ENCODE measurements at places on chromosomes 11 and 22.

GRCh38 chr11:8023831-8024555, 36.9 kb downstream of the EIF3F start:
- no peak for DNase-seq

DNA sequence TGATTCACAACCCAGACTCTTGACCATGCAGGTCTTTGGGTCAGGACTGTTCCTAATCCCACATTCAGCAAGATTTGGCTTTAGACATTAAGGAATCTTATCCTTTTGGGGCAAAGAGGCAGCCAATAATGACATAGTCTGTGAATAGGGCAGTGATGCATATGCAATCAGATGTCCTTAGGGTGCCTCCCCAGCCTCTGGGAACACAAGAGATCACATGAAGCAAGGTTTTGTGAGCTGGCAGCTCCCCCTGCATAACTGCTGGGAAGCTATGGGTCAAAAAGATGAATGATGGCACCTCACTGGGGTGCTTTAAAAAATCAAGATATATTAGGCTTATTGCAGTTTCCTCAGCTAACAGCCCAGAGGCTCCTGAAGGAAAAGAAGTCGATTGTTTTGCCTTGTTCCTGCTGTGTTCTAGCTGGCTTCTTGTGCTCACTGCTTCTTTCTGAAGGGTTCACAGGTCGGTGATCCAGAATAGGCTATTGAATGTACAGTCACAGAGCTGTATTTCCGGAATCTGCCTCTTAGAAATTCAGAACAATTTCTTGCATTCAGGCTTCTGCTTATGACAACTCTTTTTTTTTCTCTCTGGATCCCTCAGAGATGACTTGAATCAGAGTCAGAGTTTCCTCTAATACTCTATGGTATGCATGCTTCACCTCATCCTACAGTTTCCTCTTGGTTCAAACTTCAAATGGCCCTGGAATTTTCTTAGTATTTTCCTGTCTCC, 31.7 kb downstream of the INSC start:
- no peak for DNase-seq

DNA sequence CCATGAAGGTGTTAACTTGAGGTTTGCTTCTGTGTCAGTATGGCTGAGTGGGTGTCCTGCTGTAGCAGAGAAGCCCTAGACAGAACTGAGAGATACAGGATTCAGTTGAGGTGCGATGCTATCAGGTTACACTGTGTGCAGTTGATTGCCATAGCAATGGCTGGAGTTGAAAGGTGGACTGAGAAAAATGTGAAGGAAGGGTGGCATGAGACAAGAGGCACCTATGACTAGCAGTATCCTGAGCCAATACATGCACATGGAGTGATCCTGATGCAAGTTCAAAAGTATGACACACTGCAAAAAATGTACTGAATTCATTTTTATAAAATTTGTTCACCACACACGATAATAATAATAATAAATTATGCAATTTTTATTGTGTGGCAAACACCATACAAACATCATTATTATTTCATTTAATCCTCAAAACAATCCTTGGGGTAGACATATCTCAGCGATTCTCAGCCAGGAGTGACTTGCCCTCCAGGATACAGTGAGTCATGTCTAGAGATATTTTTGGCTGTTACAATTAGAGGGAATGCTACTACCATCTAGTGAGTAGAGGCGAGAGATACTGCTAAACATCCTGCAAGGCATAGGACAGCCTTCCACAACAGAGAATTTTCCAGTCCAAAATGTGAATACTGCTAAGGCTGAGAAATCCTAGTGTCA, 3.9 kb upstream of the PIWIL4 start:
- no peak for DNase-seq

DNA sequence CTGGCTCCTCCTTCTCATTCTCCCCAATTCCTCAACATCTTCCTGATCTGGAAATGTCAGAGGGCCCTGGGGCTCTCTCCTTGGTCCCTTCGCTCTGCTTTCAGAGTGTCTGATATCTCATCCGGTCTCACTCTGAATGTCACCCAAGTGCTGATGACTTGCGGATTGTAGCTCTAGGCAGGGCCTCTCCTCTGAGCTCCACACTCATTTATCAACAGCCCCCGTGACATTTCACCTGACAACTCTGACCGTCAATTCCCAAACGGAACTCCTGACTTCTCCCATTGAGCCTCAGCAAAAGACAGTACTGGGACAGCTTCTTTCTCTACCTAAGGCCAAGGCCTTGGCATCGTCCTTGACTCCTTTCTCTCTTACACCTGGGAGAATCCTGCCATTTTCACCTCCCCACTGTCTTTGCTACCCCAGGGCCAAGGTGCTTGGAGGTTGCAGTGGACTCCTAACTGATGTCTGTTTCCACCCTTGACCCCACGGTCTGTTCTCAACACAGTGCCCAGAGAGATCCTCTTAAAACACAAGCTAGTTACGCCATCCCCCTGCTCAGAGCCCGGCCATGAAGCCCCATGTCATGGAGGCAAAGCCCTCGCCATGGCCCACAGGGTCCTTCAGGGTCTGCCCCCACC, 57.5 kb upstream of the THY1 start:
- no peak for DNase-seq

DNA sequence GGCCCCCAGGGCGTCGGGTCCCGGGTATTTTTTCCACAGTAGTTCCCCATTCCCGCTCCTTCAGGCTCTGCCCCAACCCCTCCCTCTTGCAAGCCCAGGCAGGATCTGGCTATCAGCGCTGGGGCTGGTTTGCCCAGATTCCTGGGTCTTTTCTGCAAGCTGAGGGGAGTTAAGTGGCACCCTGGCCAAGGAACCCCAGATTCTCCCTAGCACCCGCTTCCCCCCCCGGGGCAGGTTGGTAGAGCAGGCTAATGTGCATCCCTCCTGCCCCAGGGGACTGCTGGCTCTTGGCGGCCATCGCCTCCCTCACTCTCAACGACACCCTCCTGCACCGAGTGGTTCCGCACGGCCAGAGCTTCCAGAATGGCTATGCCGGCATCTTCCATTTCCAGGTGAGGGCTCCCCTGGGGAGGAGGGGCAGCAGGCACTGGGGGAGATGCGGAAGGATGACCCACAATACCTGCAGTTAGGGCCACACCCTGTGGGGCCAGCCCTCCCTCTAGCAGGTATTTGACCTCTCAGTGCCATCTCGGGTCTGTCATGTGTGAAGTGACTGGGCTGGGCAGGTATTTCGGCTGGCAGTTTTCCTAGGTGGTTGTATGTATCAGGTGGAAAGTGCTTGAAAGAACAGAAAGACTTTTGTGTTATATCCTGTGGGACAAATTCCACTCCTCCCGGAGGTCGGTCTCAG, 1.6 kb downstream of the CAPN1 start:
- DNase-seq: no peak

DNA sequence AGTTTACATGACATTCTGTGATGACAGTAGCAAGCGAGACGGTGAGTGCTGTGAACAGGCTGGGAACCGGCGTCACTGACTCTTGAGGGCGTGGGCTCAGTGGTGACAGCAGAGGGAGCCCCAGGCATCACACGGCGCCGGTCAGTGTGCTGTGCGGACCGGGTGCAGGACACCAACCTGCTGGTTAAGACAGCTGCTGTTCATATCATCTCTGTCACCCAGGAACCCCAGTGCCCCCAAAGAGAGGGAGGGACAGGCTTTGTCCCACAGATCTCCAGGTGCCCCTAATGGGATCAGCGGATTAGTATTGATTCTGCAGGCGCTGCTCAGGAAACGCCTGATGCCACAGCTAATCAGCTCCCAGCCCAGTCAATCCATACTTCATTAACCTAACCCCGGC, 18.4 kb downstream of the B3GAT1 start:
- DNase-seq: no peak

DNA sequence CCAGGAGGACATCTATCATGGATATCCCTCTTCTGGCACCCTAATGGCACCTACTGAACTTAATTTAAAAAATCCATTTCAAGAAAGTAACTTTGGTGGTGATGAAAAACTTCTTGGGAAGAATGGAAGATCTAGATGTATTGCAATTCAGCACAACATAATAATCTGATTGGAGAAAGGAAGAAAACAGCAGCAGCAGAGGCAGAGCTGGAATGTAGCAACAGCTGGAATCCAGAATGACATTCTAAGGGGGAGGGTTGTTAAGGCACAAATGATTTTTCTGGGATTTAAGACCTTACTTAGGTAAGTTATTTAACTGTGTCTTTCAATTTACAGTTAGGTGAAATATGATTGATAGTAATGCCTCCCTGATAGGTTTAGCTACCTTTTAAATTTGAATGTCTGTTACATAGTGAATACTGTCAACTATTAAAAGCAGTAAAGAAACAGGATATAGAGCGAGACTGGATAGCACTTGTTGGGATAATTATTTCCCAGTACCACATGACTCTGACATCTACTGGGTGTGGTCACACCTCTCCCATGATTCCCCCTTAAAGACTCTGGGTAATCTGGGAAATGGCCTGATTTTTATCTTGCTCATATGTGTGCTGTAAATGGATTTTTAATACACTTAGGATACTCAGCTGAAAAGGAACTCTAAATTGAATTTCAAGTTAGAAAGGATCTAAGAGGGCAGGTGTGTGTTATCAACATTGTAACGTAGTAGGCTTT, 11.7 kb downstream of the CAPRIN1 start:
- DNase-seq: no peak

DNA sequence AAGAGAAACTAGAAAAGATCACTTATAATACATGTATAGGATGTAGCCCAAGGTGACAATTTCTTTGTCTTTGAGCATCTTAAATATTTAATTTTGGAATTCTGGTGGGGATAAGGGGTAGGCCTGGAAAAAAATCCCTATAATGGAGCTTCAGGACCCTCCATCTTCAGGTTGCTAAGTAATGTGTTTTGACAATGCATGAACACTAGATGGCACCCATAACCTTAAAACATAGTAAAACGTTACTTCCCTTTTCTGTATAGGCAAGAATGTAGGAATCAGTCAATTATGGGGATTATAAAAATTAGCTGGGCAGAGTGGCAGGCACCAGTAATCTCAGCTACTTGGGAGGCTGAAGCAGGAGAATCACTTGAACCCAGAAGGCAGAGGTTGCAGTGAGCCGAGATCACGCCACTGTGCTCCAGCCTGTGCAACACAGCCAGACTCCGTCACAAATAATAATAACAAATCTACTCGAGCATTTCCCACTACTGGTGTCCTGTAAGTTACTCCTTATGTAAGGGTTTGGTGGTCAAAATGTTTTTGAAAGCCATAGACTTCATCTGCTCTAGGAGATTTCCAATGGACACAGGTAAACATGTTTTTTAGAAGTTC, 541.9 kb upstream of the CCDC90B start:
- DNase-seq: peak; percentile 20

- DNase-seq: peak; percentile 47
Observed at GRCh38 chr11:33040033-33040861, 875 bp downstream of the TCP11L1 start.

DNA sequence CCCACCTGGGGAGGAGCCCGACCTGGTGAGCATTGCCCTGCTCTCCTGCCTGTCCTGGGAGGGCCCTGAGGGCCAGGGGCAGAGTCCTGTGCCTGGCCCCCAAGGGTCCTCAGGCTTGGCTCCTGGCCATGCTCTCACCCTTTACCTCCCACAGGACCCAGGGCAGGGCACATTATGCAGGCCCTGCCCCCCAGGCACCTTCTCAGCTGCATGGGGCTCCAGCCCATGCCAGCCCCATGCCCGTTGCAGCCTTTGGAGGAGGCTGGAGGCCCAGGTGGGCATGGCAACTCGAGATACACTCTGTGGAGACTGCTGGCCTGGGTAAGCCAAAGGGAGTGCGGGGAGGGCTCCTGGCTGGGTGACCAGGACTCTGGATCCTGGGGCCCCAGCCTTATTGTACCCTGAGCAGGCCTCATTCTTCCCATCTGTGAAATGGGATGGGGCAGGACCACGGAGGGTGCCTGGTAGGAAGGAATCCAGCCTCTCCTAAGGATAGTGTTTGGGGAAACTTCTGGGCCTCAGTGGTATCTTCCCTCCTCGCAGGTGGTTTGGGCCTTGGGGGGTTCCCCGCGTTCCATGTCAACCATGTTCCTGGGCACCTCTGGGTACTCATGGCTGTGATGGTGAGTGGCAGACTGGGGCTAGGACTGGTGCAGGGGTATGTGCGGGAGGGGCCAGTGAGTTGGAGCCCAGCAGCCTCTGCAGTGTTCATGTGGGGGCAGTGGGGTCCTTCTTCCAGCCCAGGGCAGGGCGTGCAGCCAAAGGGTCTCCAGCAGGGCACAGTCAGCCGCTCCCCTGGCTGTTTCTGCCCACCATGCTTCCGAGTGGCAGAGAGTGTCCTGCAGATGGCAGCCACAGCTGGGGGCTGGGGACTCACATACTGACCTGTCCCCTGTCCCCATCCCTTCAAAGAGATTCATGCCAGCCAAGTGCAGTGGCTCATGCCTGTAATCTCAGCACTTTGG, 14.7 kb downstream of the RELT start:
- no peak for DNase-seq

GRCh38 chr22:36776722-36777121, 803 bp upstream of the IFT27 start:
- no peak for DNase-seq

GRCh38 chr11:93844568-93844967, 5.8 kb downstream of the VSTM5 start:
- DNase-seq: no peak

- DNase-seq: no peak
Observed at GRCh38 chr11:47464483-47464882, 15.5 kb upstream of the RAPSN start.

GRCh38 chr11:20739577-20739976, 70.2 kb downstream of the NELL1 start:
- no peak for DNase-seq

DNA sequence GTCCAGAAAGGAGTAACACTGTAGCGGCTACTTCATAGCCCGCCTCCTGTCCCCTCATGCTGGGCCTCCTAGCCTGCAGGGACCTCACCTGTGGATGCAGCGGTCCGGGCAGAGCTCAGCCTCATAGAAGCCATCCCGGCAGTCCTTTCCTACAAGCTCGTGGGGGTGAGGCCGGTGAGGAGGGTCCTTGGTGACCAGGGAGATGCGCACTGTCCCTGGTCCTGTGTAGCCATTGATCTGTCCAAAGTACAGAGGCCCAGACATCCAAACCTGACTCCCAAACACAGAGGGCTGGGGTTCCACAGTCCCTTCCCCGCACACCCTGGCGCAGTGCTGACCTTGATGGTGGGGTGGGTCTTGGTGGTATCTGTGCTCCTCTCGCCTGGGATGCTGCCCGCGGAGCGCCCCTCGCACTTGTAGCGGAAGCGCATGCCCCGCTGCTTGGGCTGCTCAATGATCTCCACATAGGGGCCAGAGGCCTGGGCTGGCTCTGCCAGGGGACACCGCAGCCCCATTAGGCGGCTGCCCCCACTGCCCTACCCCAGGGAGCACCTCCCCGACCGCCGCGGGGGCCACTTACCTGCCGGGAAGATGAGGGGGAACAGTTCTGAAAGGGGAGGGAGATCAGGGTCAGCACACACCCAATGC, 993 bp downstream of the RELA start:
- no peak for DNase-seq

- DNase-seq: no peak
Observed at GRCh38 chr22:50302041-50302541, 5.4 kb downstream of the PLXNB2 start.

GRCh38 chr11:131787119-131787518, 416.7 kb downstream of the NTM start:
- DNase-seq: no peak

GRCh38 chr11:71188073-71188472, 64.3 kb downstream of the SHANK2 start:
- DNase-seq: no peak

GRCh38 chr22:20131597-20131858, at the start of gene ZDHHC8:
Gene ZDHHC8 (plus strand): TSS chr22:20131804. CDS start chr22:20131948, 144 bp downstream.
- no peak for DNase-seq

- DNase-seq: no peak
Observed at GRCh38 chr11:58606930-58607714, 15.3 kb upstream of the CNTF start.

- DNase-seq: no peak
Observed at GRCh38 chr11:73239571-73240189, 21.6 kb downstream of the P2RY2 start.

- no peak for DNase-seq
Observed at GRCh38 chr11:118610225-118610772, 2.9 kb downstream of the PHLDB1 start.
